Fibroblast of villous mesenchyme (primary cell): ENCODE measurements at places on chromosomes 7 and 10.
A peak's percentile ranks its signal among the peaks of the same experiment; 100 is the strongest.

- DNase-seq, result peak; percentile 84
These were observed 621.2 kb downstream of the SDK1 start for GRCh38 chr7:3922175-3922635.

DNA sequence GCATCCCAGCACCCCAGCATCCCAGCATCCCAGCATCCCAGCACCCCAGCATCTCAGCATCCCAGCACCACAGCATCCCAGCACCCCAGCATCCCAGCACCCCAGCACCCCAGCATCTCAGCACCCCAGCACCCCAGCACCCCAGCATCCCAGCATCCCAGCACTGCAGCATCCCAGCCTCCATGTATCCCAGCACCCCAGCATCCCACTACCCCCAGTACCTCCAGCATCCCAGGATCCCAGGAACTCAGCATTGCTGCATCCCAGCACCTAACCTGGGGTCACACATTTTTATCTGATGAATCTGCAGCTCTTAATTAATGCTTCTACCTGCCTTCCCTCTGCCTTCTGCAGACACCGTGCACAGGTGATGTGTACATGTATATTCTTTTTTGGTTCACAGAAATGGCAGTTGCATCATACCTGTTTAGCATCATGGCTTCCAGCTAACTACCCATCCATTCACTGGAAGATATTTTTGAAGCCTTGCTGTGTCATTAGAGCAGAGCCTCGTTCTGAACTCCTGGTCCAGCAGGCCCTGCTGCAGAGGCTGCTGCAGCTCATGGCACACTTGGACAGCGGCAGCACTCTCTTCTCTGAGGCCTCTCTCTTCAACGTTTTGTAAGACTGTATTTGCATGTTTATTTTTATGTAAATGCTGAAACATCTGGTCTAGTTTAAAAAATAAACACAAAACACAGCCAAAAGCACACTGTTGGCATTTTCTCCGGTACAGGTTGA lies 4.6 kb upstream of the CFAP46 start:
- no peak for DNase-seq

GRCh38 chr7:142603870-142604448 lies 145.3 kb upstream of the PRSS1 start:
- peak; percentile 73 for DNase-seq

DNA sequence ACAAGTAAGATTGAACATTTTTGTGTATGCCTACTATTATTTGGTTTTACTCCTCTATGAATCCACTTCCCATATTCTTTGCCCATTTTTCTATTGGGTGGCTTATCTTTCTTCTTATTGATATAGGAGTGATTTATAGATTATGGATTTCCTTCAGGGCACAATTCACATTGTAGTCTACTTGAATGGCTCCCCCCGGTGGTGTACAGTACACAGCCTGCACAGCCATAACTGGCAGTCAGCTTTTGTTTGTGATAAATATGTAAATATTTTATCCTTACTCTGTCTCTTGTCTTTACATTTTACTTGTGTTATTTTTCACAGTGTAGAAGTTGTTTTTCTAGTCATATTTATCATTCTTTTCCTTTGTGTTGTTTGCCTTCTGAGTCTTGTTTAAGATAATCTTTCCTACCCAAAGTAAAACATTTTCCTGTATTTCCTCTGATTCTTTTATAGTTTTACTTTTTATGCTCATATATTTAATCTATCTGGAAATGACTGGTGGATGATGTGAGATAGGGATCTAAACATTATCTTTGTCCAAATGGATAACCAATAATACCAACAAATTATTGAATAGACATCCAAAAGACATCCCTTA lies 23.9 kb upstream of the CALD1 start:
- peak; percentile 59 for DNase-seq

DNA sequence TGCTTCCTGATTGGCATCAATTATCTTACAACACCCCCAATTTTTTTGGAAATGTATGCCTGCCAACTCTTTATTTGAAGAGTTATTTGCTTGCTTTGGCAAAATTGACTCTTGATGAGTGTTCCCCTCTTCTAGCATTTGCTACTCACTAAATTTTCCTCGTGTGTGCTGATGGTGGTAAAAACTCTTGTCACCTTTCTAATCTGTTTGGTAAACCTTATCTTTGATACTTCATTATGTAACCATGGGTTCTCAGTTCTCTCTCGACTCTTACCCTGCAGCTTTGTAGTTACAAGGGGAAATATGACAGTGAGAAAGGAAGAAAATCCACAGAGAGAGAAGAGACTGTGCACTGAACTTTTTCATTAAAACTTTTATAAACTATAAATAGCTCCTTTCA lies 102.5 kb downstream of the CDK14 start:
- no peak for DNase-seq

GRCh38 chr7:131105799-131106680 lies 221.6 kb upstream of the MKLN1 start:
- DNase-seq, result peak; percentile 81
